T47D (cell line): ENCODE measurements at places on chromosomes 12 and 14.

DNA sequence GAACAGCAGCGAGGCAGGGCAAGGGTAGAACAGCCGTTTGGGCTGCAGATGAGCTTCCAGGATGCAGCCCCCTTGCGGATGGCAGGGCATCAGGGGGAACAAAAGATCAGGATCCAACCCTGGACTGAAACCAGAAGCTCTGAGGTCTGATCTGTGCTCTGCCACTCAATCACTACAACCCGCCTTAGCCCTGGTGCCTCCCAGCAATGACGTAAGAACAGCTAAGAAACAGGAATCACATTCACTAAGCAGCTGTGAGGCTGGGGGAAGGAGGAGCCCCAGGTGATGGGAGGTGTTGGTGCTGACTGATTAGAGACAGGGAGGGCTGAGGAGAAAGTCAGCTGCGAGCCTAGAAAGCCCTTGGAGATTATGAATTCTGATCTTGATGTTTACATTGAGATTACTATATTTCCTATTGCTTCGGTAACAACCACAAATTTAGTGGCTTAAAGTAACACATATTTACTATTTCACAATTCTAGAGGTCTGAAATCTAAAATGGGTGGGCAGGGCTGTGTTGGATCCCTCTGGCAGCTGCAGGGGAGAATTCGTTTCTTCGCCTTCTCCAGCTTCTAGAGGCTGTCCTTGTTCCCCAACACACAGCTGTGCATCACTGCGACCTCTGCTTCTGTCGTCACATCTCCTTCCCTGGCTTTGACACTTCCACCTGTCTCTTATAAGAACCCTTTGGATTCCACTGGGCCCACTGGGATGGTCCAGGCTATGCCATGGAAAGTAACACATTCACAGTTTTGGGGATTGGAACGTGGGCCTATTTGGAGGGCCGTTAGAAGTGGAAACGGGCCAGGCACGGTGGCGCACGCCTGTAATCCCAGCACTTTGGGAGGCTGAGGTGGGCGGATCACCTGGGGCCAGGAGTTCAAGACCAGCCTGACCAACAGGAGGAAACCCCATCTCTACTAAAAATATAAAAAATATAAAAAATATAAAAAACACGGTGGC lies 6.1 kb upstream of the CD9 start:
- DNase-seq: no peak

GRCh38 chr14:97413966-97414717 lies 617.0 kb downstream of the VRK1 start:
- DNase-seq: no peak

DNA sequence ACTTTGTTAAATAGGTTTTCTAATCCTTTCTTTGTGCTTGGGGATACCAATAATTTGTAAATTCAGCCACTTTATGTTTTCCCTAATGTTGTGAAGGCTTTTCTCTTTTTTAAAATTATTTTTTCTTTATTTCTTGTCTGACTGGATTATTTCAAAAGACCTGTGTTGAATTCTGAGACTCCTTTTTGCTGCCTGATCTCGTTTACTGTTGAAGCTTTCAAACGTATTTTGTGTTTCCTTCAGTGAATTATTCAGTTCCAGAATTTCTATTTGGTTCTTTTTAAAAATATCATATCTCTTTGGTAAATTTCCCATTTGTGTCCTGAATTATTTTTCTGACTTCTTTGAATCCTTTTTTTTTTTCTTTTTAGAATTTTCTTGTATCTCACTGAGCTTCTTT lies 241.6 kb downstream of the LRIG3 start:
- no peak for DNase-seq

GRCh38 chr14:20686386-20687143 lies 2.0 kb upstream of the ANG start:
- no peak for DNase-seq

DNA sequence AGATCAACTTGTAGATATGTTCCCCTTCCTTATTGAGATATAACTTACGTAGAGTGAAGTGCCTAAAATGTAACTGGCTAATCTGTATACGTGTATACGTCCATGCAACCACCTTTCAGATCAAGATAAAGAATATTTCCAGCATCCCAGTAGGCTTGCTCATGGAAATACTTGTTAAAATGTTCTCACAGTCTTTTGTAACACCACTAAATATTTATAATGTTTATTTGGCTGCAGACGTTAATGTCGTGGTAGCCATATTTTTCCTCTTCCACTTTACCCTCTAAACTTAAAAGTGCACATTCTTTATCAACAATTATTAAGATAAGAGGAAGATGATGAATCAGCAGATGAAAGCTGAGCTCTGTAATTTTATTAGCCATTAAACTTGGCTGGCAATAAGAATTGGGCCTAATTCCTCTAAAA lies 447.4 kb downstream of the AEBP2 start:
- DNase-seq: no peak

DNA sequence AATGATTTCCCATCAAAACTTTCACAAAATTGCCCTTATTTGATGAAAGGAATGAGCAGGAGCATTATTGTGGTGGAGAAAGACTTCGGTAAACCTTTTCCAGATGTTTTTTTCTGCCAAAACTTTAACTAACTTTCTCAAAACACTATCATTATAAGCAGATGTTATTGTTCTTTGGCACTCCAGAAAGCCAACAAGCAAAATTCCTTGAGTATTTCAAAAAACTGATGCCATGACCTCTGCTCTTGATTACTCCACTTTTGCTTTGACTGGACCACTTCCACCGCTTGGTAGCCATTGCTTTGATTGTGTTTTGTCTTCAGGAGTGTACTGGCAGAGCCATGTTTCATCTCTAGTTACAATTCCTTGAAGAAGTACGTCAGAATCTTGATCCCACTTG lies 29.7 kb upstream of the RAB21 start:
- no peak for DNase-seq

DNA sequence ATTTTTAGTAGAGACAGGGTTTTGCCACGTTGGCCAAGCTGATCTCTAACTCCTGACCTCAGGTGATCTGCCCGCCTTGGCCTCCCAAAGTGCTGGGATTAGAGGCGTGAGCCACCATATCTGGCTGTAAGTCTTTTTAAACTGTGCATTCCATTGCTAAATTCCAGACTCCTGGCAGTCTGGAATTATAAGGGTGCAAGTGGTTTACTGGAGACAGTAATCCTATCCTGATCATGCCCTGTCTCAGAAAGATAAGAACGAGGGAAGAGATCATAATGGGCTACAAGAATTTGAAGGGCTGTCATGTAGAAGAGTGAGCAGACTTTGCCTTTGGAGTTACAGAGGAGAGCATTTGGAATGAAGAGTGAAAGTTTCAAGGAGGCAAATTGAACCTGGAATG lies 6.8 kb upstream of the SLC4A8 start:
- DNase-seq: no peak

GRCh38 chr12:9773216-9773877 lies 12.6 kb upstream of the CD69 start:
- no peak for DNase-seq

DNA sequence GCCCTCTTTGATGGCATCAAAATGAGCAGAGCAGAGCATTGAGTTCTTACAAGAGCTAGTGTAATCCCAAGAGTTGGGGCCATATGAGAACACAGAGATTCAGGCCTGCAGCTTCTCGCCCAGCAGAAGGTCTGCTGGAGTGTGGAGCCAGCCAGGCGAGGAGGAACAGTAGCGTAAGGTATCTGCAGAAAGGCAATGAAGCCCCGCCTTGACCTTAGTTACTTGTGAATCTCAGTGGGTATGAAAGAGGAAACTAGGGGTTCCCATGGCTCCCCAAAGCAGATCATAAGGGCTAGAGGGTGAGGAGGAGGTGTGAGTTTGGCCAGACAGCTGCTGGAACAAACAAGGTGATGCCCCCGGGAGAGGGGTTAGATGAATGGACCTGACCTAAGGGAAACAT lies 49.4 kb downstream of the SLC8A3 start:
- no peak for DNase-seq

DNA sequence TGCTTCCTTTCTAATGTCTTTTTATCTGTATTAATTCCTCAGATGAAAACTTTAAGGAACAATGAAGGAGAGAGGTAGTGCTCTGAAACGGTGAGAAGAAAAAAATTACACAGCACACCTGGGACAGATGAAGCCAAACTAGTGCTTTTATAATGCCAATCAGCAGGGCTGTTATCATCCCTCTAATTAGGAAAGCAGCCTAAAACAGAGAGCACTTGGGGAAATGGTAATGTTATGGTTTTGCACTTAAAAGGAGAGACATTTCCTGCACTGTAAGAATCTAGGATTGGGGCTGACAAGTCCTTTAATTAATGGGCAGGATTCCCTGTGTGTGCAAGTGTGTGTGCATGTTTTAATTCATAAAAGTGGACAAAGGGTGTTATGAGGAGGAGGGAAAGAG lies 4.8 kb upstream of the LMO3 start:
- no peak for DNase-seq

DNA sequence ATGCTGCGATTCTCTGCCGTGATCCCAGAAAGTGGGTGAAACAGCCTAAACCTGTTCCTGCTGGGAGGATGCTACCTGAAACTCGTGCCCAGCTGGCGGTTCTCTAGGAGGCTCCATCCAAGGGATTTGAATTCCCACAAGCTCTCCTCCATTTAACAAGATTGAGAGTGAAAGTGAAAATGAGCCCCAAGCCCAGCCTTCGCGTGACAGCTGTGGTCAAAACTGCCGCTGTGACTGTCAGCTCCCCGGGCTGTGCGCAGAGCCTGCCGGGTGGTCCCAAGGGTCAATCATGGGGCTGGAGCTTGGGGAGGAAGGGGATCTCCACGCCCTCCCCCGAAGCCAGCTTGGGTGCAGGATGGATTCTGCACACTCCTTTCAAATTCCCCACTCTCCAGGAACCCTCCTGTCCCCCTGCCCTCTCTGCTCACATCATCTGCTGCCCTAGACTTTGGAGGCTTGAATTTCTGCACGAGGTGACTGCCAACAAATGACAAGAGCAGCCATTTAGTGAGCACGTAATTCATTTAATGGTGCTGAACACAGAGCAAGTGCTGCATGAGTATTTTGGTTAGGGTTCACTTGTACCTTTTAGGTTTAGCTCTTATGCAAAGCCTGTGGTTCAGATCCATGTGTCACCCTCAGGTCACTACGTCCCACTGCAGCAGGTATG lies 5.3 kb downstream of the ASB2 start:
- DNase-seq: no peak
